ENCODE measurements at places on chromosomes 5 and 9.

GRCh38 chr9:133144904-133145851, 18.5 kb downstream of the GBGT1 start:
- DNase-seq, result no peak

DNA sequence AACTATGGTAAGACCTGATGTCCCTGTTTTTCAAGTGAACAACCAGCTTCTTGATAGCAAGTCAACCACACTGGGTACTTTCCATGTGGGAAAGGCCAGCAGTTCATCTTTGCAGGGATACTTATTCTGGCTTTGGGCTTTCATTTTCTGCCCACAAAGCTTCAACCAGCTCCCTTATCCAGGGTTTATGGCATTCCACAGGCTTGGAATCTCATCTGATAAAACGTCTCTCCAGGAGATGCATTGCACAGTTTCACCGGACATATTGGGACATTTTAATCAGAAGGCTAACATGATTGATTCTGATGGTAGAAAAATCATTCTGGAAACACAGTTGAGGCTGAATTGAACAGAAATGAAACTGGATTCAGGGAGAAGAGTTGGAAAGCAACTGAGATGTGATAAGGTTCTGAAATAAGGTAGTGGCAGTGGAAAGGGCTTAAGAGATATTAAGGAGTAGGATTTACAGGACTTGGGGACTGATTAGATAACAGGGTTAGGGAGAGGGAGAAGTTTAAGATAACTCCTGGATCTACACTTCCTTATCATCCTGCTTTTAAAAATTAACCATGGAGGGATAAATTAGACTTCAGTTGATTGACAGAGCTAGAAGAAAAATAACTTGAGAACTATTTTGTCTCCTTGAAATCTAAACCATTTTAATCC, 195.8 kb upstream of the FBXL7 start:
- no peak for DNase-seq

DNA sequence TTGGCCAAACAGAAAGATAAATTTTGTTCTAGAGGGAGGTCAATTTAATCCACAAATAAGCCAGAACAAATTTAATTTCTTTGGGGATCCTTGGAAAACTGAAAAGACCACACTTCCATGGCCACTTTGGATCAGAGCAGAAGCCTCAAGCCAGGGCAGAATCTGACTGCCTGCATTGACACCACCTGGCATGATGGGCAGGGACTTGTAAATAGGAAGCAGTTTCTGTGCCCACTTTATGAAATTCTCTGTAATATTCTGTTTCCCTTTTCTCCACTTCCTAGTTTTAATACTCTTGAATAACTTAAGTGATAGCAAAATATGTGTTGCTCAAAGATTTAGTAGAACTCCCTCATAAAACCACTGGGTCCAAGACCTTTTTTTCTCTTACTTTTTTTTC, 6.7 kb upstream of the TMEM252 start:
- no peak for DNase-seq

DNA sequence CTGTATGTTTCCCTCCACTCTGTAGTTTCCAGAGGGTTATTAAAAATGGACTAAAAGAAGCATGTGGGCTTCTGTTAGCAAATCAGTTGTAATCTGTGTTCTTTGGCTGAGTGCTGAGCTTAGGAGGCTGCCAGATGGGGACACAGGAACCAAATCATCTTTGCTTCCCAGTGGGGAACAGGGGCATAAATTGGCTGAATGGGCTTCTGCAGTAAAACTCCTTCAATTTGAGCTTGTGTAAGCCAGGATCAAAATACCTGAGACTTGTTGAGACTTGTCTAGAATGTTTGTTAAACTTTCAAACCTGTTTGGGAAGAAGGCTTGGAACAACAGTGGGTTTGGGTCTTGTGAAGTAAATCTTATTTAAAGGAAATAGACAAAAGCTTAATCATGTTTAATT, 32.2 kb upstream of the TNFAIP8 start:
- no peak for DNase-seq

GRCh38 chr5:158753354-158753753, 346.4 kb downstream of the EBF1 start:
- no peak for DNase-seq

GRCh38 chr9:130156672-130157071, 15.5 kb upstream of the NCS1 start:
- DNase-seq, result no peak
